ENCODE measurements at places on chromosomes 16 and 17.

- DNase-seq, result no peak
Observed at GRCh38 chr16:54110016-54110981, 176.3 kb downstream of the IRX3 start.

GRCh38 chr16:67883872-67884261, 818 bp upstream of the NRN1L start:
- peak; percentile 20 for DNase-seq

GRCh38 chr17:81396722-81397313, 1.6 kb downstream of the BAHCC1 start:
- DNase-seq, result no peak

GRCh38 chr17:68195667-68196393, 52.0 kb upstream of the AMZ2 start:
- DNase-seq, result no peak

GRCh38 chr16:4663465-4663776, 29.9 kb upstream of the NUDT16L1 start:
- DNase-seq, result no peak

- peak; percentile 72 for DNase-seq
Observed at GRCh38 chr17:1365445-1366039, 34.5 kb downstream of the YWHAE start.

DNA sequence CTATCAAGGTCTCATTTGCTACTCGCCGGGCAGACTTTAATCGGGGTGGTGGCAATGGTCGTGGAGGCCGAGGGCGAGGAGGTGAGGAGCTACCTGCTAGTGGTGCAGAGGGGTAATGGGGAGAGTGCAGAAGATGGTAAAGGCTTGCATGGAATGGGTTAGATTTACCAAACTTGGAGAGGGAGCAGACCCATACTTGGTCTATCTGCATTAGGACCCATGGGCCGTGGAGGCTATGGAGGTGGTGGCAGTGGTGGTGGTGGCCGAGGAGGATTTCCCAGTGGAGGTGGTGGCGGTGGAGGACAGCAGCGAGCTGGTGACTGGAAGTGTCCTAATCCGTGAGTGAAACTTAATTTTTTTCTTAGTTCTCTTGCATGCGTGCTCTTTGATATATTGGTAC, 10.1 kb downstream of the FUS start:
- no peak for DNase-seq

- peak; percentile 74 for DNase-seq
Observed at GRCh38 chr16:70696952-70697593, 11.2 kb upstream of the MTSS2 start.

DNA sequence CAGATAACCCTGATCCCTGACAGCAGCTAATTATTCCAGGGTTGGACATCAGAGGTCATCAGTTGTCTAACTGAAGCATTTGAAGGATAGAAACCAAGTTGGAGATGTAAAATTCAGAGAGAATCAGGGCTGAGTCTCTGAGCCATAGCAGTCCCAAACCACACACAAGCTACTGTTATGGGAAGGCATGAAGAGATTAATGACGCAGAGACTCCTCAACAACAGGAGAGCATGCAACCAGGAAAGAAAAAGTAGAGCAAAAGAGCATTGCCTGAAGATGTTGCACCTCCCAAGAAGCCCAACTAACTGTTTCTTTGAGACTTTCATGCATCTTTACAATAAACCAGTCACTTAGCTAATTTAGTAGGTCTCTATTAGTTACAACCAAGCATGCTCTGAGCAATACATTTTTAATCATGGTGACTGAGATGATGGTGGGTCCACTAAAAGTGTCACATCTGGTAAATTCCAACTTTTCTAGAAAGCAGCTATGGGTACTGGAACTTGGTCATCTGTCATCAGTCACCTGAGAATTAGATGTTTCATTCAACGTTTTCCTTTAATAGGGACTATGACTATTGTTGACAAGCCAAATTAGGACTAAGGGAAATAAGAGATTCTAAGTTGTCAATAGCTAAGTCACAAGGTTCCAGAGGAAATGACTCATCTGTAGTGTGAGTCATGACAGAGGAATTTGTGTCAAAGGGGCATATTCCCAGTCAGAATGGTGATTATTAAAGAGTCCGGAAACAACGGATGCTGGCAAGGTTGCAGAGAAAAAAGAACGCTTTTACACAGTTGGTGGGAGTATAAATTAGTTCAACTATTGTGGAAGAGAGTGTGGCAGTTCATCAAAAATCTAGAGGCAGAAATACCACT, 239.8 kb downstream of the CHD9NB start:
- DNase-seq, result peak; percentile 98

- DNase-seq, result no peak
Observed at GRCh38 chr17:40833882-40834281, 11.5 kb upstream of the KRT10 start.

DNA sequence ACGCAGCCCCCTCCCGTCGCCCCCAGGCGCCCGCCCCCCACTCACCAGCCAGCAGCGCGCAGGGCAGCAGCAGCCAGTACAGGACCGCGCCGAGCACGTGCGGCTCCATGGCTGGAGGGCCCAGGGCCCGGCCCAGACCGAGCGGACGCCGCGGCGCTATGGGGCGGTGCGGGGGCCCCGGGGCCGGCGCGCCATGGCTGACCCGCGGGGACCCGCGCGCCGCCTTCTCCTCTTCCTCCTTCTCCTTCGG, 239 bp downstream of the PIEZO1 start:
- no peak for DNase-seq

GRCh38 chr16:10121491-10121890, 60.7 kb downstream of the GRIN2A start:
- peak; percentile 16 for DNase-seq

- DNase-seq, result peak; percentile 55
Observed at GRCh38 chr17:37608351-37609169, 658 bp downstream of the SYNRG start.

- DNase-seq, result no peak
Observed at GRCh38 chr16:16175296-16175695, 48.0 kb downstream of the ABCC6 start.

DNA sequence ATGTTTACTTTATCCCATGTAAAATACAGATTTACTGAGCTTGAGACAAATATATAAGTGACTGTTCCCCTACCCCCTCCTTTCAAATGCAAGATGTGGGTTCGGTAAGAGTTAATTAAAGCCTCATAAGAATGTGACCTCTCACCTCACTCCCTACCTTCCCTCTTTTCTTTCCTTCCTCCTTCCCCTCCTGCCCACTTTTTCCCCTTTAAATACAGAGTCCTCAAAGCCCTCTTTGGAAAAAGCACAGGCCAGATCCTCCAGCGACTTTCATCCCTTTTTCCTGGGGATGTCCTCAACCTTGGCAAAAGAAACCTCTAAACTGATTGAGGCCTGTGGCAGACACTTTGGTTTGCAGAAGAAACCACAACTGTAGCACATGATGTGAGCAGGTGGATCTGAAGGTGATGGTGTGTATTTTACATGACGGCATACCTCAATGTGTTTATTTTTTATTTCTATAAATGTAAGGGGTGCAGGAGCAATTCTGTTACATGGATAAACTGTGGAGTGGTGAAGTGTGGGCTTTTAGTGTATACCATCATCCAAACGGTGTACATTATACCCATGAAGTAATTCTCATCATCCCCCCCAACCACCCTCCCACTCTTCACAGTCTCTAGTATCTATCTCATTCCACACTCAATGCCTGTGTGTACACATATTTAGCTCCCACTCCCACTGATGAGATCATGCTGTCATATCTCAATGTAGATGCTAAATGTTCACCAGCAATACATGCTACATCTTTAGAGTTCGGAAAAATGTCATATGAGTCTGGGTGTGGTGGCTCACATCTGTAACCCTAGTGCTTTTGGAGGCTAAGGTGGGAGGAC, 77.7 kb downstream of the XYLT1 start:
- no peak for DNase-seq

DNA sequence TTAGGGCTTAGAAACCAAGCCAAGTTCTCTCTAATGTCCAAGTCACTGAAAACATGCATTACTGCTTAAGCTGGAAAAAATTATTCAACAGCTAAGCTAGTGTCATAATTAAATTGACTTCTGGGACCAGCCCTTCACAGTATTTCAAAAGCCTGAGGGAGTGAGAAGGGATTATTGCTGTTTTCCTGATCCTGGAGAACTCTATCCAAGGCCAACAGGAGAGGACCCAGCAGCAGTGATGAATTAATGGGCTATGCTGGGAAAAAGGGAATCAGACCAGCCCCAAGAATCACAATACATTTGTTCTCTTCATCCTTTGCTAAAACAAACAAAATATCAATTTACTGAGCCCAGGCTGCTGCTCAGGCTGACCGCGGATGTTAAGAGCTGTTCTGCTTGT, 34.5 kb upstream of the CLEC3A start:
- no peak for DNase-seq

- peak; percentile 42 for DNase-seq
Observed at GRCh38 chr16:30005341-30006094, 5.3 kb downstream of the DOC2A start.

- DNase-seq, result no peak
Observed at GRCh38 chr16:63933841-63934240, 1188.0 kb downstream of the CDH11 start.
